ENCODE measurements at places on chromosomes 6 and 20.

DNA sequence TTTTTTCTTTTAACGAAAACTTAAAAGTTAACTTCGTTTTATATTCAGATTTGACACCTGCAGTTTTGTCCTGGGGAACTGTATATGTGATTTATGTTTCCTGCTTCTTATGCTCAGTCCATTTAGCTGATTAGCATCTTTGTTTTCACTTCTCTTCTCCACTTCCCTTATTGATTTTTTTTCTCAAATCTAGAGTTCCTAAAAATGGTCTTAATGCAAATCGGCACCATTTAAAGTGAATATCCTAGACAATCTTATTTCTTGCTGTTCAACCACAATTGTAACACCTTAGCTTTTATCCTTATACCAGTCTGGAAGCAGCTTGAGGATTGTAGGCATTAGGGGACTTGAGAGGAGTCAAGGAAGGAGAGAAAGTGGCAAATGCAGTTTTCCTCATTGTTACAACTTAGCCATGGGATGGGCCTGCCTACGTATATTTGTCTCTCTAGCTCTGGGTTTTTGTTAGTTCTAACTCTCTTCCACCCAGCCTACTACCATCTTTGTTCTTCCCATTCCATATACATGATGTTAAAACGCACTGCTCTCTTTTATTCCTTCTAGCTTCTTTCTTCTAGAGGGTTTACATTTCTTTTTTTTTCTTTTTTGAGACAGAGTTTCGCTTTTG lies 8.5 kb downstream of the QRSL1 start:
- DNase-seq = no peak

DNA sequence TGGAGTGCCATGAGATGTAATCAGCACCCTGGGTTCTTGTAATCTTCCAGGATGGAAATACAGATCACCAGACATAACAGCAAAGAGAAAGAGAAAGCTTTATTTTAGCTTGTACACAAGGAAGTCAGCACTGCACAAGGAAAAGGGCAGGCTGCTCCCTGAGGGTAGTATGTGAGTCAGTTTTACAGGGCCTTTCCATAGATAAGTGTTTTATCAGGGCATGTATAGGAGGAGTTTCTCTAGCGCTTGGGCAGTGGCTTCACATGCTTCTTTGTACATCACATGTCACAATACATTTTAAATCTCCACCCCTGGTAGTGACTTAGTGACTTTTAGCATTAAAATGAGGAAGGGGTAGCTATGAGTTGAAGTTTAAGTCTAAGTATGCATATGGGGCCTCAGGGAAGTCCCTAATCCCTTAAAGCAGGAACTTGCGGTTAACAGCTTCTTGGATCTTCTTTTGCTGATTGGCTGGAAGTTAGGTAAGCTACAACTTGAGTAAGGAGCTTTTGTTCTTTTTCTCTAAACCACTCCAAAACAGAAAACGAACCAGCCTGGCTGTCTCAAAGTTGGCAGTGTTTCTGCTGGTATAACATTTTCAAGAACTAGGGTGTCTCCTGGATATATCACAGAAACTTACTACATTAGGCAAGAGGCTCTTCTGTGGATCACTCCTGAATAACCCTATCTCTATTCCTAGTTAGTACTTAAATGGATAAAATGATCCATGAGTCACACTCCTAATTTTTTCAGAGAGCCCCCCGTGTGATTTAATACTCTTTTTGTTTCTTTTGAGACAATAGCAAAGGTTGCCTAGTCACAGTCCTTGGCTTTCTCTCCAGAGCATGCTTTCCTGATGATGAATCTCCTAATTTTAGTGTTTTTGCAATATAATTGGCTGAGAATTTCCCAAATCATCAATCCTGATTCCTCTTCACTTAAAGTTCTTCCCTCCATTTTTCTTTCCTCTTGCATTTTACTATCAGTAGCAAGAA lies 60.2 kb downstream of the MRAP2 start:
- DNase-seq = no peak

GRCh38 chr6:35067234-35067633 lies 73.9 kb downstream of the TCP11 start:
- DNase-seq = no peak

GRCh38 chr20:49400904-49401303 lies 81.6 kb downstream of the KCNB1 start:
- DNase-seq = no peak

Data from right forelimb (tissue), 1 donor.